ENCODE measurements at places on chromosomes 2 and 18. TPM values are rescaled to one million over a fixed set of nuclear protein-coding genes. Genes with fewer than 3 reads are reported as not detected.
A peak's percentile ranks its signal among the peaks of the same experiment; 100 is the strongest.

Gene TCF23
- not detected for total RNA-seq

Gene ARHGAP15
- 158 TPM for total RNA-seq

- DNase-seq, result peak; percentile 53
Observed at GRCh38 chr18:35267161-35267651, 22.8 kb downstream of the ZSCAN30 start.

GRCh38 chr2:240596080-240596460 is 9.5 kb downstream of the CAPN10 start:
- no peak for DNase-seq

- no peak for DNase-seq
Observed at GRCh38 chr2:96824079-96824870, 8.2 kb downstream of the CNNM3 start.

- DNase-seq, result no peak
Observed at GRCh38 chr2:163592954-163593622, 142.7 kb downstream of the FIGN start.

DNA sequence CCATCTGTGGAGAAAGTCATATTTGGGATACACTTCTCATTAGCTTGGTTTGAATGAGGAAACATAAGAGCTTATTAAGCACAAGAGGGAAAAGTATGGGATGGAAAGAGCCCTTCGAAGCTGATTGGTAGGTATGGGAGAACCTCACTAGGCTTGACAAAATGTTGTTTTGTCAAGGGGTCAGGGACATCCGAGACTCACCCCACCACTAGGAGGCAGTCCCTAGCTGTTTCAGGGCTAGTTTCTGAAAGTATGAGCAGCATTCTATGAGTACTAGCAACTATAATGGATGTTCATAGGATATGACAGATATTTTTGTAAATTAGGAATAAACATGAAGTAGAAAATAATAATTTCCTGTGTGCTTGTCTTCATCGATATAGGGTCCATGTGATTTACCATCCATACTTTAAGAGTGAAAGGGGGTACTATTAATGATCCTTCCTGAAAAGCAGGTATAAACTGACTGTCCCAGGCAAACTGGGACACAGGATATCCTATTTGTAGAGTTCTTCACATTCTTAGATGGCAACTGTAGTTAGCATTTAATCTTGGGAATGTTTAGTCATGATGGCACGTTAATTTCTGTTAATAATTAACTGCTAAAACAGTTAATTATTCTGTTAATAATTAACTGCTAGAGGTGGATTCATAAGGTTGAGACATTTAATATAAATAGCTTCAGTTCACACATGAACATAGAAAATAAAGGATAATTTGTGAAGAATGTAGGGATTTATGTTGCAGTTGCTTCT is 28.4 kb downstream of the OTX1 start:
- DNase-seq, result peak; percentile 32

GRCh38 chr18:67778016-67778415 is 261.5 kb upstream of the DSEL start:
- DNase-seq, result no peak

DNA sequence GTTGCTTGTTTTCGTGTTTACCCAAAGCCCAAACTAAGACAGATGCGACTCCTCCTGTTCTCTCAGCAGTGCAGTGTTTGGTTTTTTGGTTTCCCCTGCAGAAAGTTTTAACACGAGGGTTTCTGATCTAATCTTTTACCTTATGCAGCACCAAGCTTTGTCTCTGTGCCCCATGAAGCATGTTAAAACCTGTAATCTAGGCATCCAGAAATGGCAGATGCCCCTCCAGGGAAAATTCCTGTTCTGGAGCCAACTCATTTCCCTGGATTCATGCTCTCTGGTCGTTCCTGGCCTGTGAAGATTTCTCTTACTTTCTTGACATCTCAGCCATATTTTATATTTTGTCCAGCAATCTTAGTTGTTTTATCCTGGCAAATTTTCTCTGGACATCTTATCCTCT is 91.5 kb downstream of the LTBP1 start:
- no peak for DNase-seq

- no peak for DNase-seq
Observed at GRCh38 chr2:218746470-218746795, 35.5 kb upstream of the CYP27A1 start.

Measured in activated CD8-positive, alpha-beta T cell treated with anti-CD3 and anti-CD28 coated beads, Interleukin-2, amount 10 ng/mL, durations not matched to agents 7 days and 5 days (primary cell).